ENCODE measurements at places on chromosomes 11 and 22.

- no peak for DNase-seq
Measured at GRCh38 chr11:31620434-31620833, 110.9 kb downstream of the ELP4 start.

DNA sequence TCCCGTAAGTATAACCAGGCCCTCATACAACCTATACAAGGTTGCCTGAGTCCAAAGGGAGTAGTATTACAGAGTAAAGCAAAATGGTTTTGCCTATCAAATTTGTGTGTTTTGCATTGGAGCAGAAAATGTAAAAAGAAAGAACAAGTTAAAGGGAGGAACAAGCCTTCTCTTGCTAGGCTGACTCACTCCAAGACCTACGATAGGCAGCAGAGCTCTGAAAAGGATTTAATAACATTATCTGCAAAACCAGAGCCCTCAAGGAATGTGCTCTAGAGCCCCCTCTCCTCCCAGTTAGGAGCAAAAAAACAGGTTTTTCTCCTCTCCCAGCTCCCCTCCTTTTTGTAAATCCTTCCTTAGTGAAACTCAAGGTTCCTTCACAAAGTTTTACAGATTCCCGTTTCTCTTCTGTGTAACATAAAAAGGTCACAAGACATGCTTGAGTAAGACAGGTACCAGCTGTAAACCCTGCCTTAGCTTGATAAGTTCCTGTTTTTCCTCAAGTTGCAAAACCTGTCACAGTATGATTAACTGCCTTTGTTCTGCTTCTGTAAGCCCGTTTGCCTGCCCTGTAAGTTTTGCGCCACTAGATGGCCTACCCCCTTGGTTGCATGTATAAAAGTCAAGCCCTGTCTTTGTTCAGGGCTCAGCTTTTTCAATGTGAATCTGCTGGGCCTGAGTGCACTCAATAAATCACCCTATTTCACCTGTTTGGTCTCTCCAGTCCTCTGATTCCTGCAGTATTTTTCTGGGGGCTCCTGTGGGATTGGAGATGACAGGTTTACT lies 498.2 kb downstream of the KCNA4 start:
- no peak for DNase-seq

DNA sequence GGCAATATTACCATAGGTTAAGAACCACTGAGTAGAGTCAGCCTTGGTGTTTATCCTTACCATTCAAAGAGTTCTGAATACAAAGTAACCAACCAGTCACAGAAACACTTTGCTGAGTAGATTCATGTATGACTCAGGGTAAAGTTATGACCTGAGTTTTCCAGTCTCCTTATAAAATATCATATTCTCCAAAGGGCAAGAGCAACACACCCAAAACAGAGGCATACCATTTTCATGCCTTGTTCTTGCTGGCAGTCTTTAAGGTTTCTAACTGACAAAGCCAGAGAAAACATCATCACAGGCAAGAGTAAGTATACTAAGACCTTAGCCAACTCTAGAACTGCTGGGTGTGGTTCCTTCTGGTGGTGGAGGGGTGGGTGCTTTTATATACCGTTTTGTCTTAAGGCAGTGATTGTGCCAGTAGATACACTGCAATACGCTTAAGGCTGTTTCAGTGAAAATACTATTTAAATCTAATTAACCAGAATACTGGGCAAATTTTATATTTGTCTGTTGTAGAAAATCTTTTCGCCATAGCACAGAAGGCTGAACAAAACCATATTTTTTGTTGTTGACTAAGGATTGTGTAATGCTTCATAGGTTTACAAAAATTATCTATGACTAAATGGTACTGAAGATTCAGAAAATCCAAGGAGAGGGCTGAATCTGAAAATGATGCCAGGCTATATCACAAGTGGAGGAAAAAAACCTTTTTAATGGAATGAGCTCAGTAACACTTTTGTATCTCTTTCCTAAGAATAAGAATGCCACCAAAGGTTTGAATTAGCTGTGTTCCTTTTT lies 3.0 kb downstream of the ATL3 start:
- DNase-seq: peak; percentile 96

- no peak for DNase-seq
Measured at GRCh38 chr22:30500628-30501027, 4.9 kb downstream of the SEC14L4 start.

DNA sequence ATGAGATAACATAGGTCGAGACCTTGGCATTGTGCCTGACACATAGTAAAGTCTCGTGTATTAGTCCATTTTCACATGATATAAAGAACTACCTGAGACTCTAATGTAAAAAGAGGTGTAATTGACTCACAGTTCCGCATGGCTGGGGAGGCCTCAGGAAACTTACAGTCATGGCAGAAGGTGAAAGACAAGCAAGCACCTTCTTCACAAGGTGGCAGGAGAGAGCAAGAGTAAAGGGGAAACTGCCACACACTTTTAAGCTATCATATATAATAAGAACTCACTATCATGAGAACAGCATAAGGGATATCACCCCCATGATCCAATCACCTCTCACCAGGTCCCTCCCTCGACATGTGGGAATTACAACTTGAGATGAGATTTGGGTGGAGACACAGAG lies 165.2 kb downstream of the SPON1 start:
- DNase-seq: no peak

Measured in HS-27A (cell line).